ENCODE measurements at places on chromosomes 1 and 21.
A peak's percentile ranks its signal among the peaks of the same experiment; 100 is the strongest.

GRCh38 chr1:58107943-58108342 is 438.6 kb downstream of the OMA1 start:
- no peak for DNase-seq

- DNase-seq: no peak
These were observed 179.1 kb upstream of the BEND5 start for GRCh38 chr1:48955774-48956173.

GRCh38 chr1:236673289-236673919 is 12.9 kb upstream of the ACTN2 start:
- no peak for DNase-seq

DNA sequence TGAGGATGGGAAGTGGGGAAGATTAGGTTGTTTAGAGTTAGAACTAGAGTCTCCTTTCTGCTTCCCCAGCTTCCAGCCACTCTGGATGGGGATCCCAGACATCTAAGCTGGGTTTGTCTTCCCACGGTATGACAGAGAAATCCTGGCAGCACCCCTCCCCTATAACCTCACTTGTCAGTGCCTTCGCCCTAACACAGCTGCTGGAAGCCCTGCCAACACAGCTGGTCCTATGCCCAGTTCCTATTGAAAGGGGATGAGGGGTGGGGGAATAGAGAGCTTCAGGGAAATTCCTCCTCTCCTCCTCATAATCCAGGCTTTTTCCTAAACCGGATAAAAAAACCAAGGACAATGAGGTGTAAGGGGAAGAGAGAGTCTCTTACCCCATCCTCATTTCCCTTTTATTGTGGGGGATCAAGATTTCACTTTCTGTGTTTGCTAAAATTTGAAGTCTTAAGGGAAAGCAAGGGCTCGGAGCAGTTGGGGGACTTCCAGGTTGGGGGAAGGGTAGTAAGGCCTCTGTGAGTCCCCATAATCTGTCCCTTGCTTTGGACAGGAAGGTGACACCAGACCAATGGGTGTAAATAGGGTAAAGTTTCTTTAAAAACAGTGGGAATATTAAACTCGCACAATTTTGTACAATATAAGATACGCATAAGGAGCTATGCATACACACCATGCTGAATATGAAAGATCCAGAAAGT is 590 bp downstream of the TMOD4 start:
- DNase-seq: no peak

GRCh38 chr1:214637722-214638458 is 34.9 kb downstream of the CENPF start:
- DNase-seq: no peak

GRCh38 chr1:61426254-61426653 is 298.7 kb downstream of the TM2D1 start:
- DNase-seq: no peak

DNA sequence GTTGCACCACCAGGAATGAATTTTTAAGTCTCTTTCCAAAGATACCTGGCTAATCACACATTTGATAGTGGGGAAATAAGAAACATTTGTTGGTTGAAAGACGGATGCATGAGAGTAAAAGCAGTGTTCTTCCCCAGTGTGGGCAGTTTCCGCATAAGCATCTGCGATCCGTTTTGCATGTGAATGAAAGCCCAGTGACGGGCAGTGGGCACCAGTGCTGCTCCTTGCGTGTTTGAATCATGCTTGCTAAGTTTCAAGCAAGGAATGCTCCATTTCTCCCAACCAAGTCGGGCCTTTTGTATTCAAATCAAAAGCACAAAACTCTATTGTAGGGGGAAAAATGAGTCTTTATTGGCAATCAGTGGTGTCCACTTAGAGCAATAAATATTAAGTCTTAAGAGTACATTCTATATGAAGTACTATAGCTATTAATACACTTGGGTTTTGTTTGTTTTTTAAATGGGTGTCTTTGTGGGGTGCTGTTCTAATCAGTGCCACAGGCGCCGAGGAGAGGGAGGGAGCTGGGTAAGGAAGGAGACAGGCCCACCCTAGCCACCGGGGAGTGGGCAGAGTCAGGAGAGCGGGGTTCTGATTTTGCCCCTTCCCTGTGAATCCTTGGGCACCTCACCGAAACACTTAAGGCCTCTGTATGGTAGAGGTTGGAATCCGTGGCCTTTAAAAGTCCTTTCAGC is 750 bp upstream of the PTGFRN start:
- DNase-seq: no peak

DNA sequence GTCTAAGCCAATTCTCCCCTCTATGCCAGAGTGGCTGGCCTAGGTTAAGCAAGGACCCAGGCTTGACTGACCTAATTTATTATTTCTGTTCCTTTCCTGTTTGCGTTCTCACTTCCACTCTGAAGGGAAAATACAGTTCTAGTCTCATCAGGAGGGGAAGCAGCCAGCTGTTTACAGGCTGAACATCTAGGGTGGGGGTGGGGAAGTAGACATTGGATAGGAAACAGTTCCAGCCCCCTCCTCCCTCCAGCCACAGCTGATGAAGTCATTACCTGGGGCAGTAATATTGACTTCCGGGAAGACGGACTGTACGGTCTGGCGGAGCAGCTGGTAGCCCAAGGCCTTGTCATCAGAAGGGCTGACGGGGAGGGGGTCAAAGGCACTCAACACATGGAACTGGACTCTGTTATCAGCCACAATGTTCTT is 17.6 kb downstream of the PM20D1 start:
- no peak for DNase-seq

DNA sequence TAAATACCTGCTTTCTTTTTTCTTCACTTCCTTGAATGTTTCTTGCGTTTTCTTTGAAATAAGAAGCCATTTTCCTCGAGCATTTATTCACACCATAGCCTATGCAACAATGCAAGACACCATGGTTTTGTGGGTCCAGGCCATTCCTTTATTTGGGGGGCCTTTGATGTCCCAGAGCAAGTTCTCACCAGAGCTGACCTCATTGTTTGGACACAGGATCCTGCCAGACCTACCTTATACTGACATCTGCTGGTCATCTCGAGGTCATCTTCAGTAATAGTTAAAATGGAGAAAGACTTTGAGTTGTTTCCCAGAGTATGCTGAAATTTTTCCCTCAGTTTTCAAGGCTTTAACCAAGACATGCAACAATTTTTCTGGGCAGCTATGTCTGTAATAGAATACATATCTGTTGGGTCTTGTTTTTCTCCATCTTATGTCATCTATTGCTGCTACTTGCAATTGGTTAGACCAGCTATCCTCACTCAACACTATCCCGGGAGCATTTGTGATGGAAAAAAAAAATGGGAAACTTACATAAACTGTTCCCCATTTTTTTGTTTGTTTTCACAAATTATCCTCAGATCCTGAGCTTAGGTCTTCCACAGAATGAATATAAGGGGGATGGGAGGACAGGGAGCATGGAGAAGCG is 34.0 kb upstream of the BACE2 start:
- DNase-seq: no peak

- DNase-seq: no peak
These were observed 16.0 kb downstream of the ANGPTL3 start for GRCh38 chr1:62613325-62613727.

DNA sequence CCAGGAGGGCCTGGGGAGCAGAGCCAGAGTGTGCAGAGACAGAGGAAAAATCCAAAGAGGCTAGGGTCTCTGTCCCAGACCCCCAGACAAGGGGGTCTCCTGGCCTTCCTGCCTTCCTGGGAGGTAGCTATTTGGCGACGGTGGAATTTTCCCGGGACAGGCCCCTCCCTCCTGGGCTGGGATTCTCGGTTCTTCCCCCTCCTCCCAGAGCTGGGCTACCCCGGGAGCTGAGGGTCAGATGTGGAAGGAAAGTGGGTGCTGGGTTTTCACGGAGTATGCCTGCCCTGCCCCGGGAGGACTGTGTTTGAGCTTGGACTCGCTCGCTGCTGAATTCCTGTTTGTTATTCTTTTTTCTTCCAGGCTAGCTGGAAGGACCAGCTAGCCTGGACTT is 759 bp downstream of the AMPD2 start:
- no peak for DNase-seq

DNA sequence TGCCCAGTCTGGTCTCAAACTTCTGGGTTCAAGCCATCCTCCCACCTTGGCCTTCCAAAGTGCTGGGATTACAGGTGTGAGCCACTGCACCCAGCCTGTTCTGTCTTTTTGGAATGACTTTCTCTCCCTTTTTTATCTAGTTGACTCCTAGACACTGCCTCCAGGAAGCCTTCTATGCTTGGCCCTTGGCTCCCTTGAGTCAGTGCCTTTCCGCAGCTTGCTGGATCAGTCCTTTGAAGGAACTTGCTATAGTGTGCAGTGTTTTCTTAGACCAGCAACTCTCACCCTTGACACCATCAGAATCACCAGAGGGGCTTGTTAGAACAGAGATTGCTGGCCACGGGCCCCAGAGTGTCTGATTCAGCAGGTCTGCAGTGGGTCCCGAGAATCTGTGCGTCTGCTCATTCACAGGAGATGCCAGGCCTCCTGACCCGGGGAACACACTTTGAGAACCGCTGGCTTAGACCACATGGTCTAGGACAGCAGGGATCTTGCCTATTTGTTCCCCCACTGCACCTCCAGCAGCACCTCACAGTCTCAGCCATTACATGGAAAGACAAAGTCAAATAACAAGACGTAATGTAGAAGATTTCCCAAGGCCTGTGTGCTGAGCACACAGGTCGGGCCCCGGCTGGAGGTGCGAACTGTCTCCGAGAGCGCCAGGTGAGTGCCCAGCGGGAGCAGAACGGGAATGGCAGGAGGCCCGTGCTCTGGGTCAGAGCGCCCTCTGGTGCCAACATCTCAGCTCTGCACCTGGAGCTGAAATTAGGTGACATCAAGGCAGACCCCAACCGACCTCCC is 27.4 kb upstream of the CTPS1 start:
- DNase-seq: peak; percentile 77

DNA sequence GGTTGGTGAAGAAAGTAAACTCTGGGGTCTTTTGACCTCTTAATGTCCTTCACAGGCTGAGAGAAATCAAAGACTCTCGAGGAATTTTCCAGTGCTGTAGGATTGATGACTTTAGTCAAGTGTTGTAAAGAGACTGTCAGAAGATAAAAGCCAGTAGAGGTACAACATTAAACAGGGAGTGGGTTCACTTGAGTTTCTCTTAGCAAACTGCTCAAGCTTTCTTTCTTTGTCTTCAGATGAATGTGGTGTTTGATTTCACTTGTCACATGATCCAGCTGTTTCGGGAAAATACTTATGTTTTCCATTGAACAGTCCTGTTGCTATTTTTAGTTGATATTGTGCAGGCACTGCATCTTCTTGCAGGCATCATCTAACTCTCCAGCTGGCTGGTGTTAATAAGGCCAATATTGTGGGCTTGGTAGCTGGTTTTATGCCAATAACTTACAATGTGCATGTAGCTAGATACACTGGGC is 45.6 kb downstream of the XCL2 start:
- DNase-seq: no peak

DNA sequence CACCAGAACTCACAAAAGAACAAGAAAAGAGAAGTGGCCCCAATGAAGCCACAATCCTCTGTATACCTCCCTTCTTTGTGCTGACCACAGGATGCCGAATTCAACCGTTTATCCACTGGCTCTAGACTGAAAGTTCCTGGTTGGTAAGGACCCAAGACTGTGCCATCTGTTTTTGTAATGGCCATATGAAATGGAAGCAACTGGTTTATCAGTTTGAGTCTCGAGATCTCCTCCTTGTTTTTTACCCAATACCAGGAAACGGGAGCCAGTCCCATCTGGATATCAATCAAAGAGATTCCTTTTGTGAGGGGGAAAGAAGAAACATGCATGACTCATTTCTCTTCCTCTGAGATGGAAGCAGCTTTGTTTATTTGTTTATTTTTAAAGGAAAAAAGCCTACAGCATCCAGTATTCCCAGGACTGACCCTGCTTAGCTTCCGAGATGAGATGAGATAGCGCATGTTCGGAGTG is 32.4 kb upstream of the ZNF124 start:
- no peak for DNase-seq

GRCh38 chr1:163872067-163872466 is 550.3 kb downstream of the NUF2 start:
- DNase-seq: no peak

- no peak for DNase-seq
These were observed 25.3 kb downstream of the GABPA start for GRCh38 chr21:25760061-25760460.

GRCh38 chr1:183554577-183554976 is 35.7 kb downstream of the NCF2 start:
- no peak for DNase-seq

- DNase-seq: no peak
These were observed 191.4 kb downstream of the PTGER3 start for GRCh38 chr1:70856201-70856600.

- DNase-seq: no peak
These were observed 48.5 kb upstream of the ECE1 start for GRCh38 chr1:21338573-21339355.

DNA sequence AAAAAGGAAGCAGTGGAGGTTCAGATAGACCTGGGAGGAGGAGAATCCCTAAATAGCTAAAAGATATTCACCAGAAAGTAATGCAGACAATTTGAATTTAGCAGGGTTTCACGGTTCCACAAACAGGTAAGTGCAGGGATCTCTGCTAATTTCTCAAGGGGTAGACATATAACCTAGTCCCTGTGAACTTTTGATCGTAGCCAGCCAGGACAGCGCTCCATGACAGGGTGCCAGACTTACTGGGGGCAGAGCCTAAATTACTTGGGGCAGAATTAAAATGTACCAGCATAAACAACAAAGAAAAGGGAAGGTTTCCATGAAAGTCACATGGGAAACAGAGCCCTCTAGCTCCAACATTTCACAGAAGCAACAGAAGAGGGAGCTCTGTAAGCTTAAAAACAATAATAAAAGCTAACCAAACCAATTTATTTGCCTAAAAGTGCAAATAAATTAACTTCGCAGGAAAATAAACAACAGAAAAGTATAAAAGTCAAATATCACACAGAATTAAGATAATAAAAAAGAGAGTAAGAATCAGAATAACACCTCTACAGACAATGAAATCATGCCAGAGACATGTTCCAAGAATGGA is 198.3 kb downstream of the DUSP10 start:
- DNase-seq: no peak

DNA sequence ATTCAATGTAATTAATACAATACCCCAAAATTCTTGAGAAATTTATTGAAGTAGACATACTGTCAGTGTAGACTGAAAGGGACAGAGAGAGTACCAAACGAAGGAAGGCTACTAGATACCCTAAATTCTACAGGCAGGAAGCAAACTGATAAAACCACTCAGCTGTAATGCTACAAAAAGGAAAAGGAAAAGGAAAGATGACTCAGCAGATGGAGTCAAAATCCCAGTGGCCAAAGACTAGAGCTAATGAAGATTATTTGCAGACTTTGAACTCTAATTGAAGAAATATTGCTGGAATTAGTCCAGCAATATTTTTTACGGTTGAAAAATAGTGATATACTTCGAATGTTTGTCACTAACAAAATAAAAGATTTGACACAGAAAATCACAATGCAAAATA is 671.9 kb downstream of the BRINP3 start:
- DNase-seq: no peak

- no peak for DNase-seq
These were observed at the start of gene GBP1 for GRCh38 chr1:89065079-89065868. Gene GBP1, minus strand, starts transcription at chr1:89065208. Its CDS starts 1,974 bp downstream, at chr1:89063234.

GRCh38 chr1:209391792-209392191 is 191.7 kb upstream of the CAMK1G start:
- no peak for DNase-seq

- peak; percentile 65 for DNase-seq
These were observed 3.9 kb upstream of the CD58 start for GRCh38 chr1:116574581-116575291.

GRCh38 chr1:243438146-243438545 is 182.3 kb downstream of the SDCCAG8 start:
- no peak for DNase-seq

- no peak for DNase-seq
These were observed 47.8 kb downstream of the UCK2 start for GRCh38 chr1:165875171-165875570.

- no peak for DNase-seq
These were observed 413.4 kb downstream of the HLX start for GRCh38 chr1:221292652-221293051.

All from activated T-cell treated with anti-CD3 and anti-CD28 coated beads, Interleukin-2, amount 50 U/mL, for 24 hours (primary cell).